Activated gamma-delta T cell treated with Interleukin-2 at 50 U/mL for 16 hours (primary cell): ENCODE measurements at places on chromosomes 5 and 9.

DNA sequence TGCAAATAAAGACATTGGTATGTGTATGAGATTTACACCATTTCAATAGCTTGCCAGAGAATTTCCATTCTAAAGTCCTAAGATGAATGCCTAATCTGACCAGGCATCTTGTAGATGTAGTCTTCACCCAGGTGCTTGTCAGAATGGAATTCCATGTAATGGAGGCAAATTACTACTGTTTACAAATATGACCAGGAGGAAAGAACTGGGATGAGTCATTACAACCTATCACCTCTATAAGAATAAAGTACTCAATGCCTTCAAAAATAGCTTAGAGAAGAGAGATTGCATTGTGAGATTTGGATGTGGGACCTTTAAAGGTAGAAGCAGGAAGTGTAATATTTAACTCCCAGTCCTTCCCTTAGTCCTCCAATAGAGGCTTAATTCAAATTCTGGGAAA, 507.0 kb upstream of the PTGER4 start:
- DNase-seq, result no peak

DNA sequence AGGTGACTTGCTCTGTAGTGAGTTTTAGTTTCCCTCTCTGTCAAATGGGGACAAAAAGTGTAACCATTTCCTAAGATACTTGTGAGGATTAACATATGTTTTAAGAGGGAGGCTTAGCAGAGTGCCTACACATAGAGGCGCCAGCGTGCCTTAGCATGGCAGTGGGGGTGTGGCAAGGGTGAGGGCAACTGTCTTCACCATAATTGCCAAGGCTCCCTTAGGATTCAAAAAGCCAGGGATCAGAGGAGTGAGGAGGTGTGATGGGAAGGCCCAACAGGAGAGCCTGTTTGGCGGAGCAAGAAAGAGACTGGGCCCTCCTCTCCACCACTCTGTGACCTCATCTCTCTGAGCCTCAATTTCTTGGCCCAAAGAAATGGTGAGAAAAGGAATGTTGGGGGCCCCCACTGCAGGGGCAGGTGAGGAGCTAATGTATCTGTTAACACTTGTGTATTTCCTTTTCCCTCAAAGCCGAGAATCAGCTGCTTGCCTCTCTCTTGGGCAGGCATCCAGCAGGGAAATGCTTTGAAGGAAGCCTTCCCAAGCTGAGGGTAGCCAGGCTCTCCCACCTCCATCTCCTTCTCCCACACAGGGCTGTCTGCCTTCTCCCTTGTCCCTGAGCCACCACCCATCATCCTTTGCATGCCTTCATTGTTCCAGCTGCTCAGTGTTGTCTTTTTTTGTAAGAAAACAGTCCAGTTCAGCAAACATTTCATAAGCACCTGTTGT, 76.0 kb downstream of the DAB2IP start:
- no peak for DNase-seq

GRCh38 chr9:136075134-136075841, 19.8 kb downstream of the NACC2 start:
- no peak for DNase-seq

DNA sequence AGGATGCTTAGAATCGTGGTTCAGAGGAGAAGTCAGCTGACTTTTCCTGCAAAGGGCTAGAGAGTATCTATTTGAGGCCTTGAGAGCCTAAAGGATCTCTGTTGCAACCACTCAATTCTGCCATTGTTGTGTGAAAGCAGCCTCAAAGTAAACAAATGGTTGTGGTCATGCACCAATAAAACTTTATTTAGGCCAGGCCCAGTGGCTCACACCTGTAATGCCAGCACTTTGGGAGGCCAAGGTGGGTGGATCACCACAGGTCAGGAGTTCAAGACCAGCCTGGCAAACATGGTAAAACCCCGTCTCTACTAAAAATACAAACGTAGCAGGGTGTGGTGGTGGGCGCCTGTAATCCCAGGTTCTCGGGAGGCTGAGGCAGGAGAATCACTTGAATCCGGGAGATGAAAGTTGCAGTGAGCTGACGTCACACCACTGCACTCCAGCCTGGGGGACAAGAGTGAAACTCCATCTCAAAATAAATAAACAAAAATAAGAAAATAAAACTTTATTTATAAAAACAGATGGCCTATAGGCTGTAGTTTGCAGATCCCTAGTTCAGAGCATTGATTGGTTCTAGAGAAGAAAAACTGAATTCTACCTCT, 135.9 kb upstream of the KLF4 start:
- DNase-seq, result no peak

- DNase-seq, result no peak
Measured at GRCh38 chr9:6076851-6077250, 61.4 kb upstream of the RANBP6 start.

DNA sequence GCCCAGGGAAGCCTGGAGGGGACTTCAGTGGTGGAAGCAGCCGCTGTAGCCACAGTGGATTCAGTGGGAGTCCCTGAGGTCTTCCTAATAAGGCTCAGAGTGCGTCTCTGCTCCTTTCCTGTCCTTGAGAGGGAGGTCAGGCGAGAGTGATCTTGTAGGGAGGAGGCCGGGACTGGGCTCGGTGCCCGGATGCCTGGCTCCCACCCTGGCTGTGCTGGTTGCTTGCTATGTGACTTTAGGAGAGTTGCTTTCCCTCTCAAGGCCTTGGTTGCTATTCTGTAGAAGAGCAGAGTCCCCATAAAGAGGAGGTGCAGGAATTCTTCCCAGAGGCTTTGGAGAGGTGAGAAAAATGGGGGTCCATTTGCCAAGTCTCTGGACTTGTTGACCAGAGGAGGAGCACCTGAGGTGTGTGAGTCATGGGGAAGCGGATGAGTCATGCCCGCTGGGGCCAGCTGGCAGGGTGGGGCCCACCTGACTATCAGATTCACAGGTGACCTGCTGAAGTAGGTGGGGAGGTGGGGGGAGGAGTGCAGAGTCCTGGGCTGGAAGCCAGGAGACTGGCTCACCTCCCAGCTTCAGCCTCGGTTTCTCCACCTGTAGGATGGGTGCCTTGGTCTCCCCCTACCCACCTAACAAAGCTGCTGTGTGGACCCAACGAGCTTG, 13.8 kb downstream of the GSN start:
- no peak for DNase-seq

- DNase-seq, result no peak
Measured at GRCh38 chr9:98795295-98795955, 930 bp downstream of the ANKS6 start.
